Effector memory CD4-positive, alpha-beta T cell (primary cell): ENCODE measurements at places on chromosomes 11 and 22.

- H3K4me1 ChIP-seq = no peaks in the 10 kb centered on the region
- DNase-seq = no peak
- H3K27me3 ChIP-seq = no peaks in the 10 kb centered on the region
- no peak overlapping the region for H3K27ac ChIP-seq
These were observed 549.3 kb downstream of the METTL15 start for GRCh38 chr11:28657378-28658030.

DNA sequence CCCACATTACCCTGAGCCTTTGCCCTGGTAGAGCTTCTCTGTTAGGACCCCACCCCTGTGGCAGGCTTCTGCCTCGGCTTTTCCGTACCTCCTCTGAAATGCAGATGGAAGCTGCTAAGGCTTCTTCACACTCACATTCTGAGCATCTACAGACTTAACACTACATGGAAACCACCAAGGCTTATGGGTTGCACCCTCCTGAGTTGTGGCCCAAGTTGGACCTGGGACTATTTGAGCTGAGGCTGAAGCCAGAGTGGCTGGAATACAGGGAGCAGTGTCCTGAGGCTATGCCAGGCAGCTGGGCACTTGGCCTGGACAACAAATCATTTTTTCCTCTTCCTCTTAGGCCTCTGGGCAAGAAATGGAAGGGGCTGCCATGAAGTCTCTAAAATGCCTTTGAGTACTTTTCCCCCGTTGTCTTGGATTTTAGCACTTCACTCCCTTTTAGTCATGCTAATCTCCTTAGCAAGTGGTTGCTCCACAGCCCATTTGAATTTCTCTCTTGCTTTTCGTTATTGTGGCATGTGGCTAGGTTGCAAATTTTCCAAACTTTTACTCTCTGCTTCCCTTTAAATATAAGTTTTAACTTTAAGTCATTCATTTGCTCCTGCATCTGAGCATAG, 114.8 kb upstream of the FIBIN start:
- H3K27me3 ChIP-seq = no peaks in the 10 kb centered on the region
- DNase-seq = no peak
- no peaks in the 10 kb centered on the region for H3K36me3 ChIP-seq

- no peaks in the 10 kb centered on the region for H3K27me3 ChIP-seq
- H3K4me1 ChIP-seq = no peaks in the 10 kb centered on the region
- no peak overlapping the region for H3K27ac ChIP-seq
- no peak for DNase-seq
These were observed 78.7 kb upstream of the MYOD1 start for GRCh38 chr11:17640493-17641164.

DNA sequence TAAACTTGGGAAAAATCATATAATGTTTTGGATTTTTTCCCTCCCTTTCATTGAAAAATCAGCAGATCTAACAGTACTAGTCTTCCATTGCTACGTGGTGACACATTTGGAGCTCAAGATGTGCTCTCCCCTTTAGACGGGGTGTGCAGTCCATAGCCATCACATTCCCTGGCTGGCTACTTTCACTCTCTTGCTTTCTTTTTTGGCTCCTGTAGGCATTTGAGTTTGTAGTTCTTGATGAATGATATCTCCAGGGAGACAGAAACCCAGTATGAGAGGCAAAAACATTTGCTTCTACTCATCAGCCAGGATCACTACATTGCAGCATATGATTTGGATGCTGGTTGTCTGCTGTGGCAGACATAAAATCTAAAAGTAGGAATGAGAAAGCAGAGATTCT, 12.1 kb downstream of the CCDC81 start:
- DNase-seq = no peak
- H3K27ac ChIP-seq = no peak overlapping the region
- no peak overlapping the region for H3K4me3 ChIP-seq
- H3K36me3 ChIP-seq = no peaks in the 10 kb centered on the region
- H3K27me3 ChIP-seq = no peaks in the 10 kb centered on the region

DNA sequence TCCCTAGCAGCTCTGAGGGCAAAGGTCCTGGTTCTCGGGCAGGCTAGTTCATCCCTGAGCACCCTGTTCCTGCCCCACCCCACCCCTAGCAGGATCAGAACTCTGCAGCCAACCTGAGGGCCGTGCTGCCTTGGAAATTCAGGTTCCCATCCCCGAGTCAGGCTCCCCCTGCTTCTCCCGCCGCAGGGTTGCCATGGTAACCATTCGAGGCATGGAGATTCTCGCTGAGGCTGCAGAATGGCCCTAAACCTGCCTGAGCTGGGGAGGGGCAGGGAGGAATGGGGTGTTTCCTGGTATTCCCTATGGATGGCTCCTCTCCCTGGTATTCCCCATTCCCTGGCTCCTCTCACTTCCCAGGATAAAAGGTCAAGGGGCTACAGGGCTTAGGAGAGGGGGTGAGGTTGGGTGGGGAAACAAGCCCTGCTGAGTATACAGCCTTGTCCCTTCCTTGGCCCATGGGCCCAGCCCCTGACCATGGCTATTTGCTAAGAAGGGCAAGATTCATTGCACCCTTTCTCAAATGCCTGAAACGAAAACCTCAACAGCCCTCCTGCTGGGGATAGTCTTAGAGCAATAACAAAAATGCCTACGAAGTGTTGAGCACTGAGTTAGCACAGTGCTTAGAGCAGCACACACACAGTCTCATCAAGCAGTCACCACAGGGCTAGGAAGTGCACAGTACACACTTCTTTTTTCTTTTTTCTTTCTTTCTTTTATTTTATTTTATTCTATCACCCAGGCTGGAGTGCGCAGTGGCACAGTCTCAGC, 58.7 kb downstream of the CHST1 start:
- H3K36me3 ChIP-seq = no peaks in the 10 kb centered on the region
- H3K4me1 ChIP-seq = no peaks in the 10 kb centered on the region
- DNase-seq = no peak
- H3K27ac ChIP-seq = no peak overlapping the region
- no peaks in the 10 kb centered on the region for H3K27me3 ChIP-seq

- H3K4me1 ChIP-seq = peaks cover 4% of the 10 kb centered on the region
- no peak for DNase-seq
- no peak overlapping the region for H3K27ac ChIP-seq
- H3K27me3 ChIP-seq = no peaks in the 10 kb centered on the region
These were observed 558.5 kb downstream of the MN1 start for GRCh38 chr22:27242917-27243589.
